ENCODE measurements at places on chromosomes 3 and 15.

DNA sequence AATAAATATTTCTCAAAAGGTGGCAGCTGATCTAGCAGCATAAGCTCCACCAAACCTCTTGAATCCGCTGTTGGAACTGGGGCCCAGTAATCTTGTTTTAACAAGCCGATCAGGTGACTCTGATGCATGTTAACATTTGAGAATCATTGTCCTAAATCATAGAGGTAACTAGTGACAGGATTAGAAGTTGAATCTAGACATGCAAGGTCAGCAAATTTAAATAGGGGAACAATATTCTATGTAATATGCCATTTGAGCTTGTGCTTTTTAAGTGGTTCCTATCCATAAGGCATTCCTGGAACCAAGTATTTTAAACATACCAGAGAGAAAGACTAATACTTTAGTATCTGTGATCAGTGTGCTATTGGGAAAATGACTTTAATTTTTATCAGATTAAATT lies 412.8 kb downstream of the PYDC2 start:
- DNase-seq, result no peak

GRCh38 chr3:52831500-52832301 lies 1.2 kb upstream of the ITIH4 start:
- DNase-seq, result peak; percentile 65

- DNase-seq, result no peak
These were observed 545.5 kb upstream of the MDFIC2 start for GRCh38 chr3:70857916-70858315.

- DNase-seq, result no peak
These were observed 4.7 kb downstream of the ABHD6 start for GRCh38 chr3:58242340-58242739.

- no peak for DNase-seq
These were observed 3.8 kb upstream of the ZNF385D start for GRCh38 chr3:21754839-21755238.

DNA sequence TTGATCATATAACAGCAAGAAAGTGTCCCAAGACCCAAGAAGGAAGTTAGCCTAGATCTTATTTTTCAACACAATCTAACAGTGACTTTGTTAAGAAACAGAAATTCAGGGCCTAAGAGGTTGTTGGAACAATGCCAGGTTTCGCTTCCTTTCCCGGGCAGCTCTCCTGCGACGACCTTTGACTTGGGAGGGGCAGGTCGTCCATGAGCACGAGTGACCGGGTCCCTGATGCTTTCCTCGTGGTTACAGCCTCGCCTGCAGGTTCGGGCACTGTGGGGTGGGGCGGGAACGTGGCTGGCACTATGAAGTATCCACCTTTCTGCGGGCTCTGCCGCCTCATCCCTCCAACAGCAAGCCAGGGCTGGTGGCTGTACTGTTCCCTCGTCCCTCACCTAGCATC lies 90.1 kb upstream of the RGMA start:
- no peak for DNase-seq

- DNase-seq, result no peak
These were observed 52.5 kb downstream of the TP63 start for GRCh38 chr3:189683546-189684255.

DNA sequence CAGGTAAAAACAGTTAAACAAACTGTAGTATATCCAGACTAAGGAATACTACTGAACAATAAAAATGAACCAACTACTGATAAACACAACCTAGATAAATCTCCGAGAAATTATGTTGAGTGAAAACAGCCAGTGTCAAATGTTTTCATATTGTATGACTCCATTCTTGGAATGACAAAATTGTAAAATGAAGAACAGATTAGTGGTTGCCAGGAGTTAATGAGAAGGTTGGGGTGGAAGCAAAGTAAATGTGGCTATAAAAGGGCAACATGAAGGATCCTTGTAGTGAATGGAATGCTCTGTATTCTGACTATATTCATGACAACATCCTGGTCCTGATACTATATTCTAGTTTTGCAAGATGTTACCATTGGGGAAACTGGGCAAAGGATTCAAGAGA lies 27.5 kb upstream of the ACKR4 start:
- no peak for DNase-seq

- DNase-seq, result no peak
These were observed 591 bp downstream of the FOXL2NB start for GRCh38 chr3:138947495-138948121.

- peak; percentile 59 for DNase-seq
These were observed 74.9 kb upstream of the SETMAR start for GRCh38 chr3:4228295-4228694.

All from glutamatergic neuron (in vitro differentiated cells).